ENCODE measurements at places on chromosomes 6 and 20.

DNA sequence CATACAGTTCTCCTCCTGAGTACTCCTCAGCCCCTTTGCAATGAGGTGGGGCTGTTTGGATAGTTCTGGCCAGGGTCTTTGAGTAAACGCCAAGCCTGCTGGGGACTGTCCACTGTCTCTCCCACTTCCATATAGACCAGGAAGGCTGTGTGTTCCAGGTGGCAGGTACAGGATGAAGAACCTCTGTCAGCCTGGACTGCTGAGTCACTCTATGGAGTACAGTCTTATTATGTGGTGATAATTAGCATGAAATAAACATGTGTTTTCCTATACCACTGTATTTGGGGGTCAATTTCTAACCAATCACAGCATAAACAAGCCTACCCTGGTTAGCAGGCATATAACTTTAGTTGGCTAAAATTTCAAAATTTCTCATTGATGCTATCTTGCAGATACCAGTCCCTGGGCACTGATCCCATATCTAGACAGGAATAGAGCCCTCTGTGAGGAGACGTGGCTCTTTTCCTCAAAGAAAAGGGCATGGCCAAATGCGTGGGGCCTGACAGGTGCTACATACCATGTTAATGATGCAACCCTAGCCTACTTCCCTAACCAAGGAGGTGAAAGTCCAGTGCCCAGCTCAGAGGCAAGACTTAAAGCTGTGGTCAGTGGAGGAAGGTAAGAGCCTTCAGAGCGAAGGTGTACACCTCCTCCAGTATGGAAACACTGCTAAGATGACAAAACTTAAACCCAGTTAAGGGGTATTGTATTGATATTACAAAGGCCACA, 4.5 kb upstream of the ALDH8A1 start:
- no peak for DNase-seq

DNA sequence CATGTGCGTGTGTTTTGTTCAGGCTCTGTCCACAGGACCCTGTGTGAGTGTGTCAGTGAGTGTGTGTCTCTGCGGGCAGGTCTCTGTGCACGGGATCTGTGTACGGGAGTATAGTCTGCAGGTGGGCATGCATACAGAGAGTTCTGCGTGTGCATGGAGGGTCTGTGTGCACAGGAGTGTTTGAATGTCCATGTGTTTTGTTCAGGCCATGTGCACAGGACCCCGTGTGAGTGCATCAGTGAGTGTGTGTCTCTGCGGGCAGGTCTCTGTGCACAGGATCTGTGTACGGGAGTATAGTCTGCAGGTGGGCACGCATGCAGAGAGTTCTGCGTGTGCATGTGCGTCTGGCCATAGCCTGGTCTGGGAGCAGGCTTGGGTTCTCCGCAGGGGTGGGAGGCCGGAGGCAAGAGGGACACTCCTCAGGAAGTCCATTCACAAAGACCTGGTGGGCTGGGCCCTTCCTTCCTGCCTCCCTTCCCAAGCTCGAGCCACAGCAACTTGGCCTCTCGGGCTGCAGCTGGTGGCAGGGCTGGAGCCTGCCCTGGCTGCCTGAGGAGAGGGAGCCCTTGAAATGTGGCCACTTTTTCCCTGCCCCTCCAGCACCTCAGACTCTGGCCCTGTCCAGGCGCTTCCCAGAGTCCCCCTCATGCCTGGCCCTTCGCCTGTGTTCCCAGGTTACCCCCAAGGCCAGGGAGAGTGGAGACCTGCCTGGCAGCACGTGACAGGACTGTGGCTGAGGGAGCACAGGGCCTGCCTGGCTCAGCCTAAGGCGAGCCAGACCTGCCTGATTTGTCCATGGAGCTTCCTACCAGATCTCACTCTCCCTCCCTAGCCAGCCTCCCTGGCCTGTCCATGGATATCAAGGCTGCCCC, 6.8 kb downstream of the HSPA12B start:
- no peak for DNase-seq

DNA sequence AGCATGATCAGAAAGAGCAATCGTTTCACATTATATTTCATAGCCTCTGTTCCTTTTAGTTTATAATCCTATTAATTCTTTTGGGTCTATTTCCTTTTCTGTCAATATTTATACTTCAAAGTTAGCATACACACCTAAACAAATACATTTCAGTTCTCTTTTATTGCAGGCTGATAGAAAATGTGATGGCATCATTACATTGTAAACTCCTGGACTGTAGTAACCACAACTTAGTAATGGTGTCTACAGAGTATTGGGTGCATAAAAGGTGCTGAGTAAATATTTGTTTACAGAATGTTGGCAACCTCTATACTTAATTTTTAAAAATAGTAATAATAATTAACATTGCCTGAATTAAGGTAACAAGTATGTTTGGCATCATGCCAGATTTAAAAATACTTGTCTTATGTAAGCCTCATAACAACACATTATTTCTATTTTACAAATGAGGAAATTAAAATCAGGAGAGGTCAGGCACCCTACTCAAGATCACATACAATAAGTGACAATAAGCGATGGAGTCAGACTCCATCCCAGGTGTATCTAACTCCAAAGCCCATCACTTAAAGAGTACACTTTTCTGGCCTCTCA, 195.0 kb downstream of the UBE3D start:
- no peak for DNase-seq

DNA sequence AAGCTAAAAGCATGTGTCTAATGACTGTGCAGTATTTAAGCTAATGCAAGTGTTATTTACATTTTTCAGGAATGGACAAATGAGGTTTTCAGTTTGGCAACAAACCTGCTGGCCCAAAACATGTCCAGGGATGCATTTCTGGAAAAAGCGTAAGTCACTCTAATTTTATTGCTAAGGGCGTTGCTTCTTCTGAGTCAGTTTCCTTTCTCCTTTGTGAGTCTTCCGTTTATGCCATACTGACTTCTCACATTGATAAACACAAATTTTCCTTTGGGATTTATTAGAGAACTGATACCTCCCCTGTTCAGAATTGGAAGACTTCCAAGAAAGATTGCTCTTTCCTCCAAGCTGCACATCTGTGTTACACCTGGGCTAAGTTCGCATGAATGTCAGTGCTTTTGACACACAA, 422.9 kb upstream of the PLCB4 start:
- no peak for DNase-seq

- no peak for DNase-seq
Observed at GRCh38 chr6:145829950-145830349, 15.4 kb upstream of the FBXO30 start.

- DNase-seq: no peak
Observed at GRCh38 chr20:2131366-2131765, 29.7 kb downstream of the STK35 start.

DNA sequence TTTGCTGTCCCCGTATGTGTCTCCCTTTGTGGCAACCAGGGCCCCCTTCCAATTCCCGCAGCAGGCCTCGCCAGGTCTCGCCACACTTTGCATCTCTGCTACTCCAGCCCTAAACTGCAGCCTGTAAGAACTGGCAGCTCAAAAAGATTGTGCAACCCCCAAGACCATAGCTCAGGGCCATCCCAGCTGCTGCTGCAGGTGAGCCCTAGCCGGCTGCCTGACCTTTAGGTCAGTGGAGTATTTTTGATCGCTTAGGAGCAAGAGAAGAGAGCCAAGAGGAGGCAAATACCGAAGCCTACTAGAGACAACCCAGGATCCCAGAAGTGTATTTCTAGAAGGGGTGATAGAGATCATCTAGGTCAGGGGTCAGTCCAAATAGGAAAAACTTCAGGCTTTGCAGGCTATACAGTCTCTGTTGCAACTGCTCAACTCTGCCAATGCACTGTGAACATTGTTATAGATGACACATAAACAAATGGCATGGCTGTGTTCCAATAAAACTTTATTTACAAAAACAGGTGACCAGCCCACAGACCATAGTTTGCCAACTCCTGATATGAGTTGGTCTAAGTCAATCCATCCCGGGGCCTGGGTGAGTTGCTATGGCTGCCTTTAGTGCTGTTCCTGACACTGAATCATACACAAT, 138.4 kb downstream of the EYA2 start:
- no peak for DNase-seq

DNA sequence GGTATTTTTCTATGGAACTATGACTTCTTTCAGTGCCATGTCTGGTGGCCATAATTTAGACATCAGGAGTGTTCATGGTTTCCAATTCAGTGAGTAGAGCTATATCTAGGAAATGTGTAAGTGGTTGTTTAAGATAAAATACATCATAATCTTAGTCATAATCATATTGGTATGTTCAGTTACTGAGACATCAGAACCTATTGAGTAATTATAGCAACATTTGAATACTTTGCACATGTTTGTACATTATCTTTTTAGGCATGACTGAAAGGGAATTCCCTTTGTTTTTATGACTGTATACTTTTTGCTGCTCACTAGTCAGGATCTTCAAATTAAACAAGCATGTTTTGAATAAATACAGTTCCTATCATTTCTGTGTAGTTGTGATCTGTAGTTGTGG, 64.0 kb downstream of the STXBP5 start:
- no peak for DNase-seq

DNA sequence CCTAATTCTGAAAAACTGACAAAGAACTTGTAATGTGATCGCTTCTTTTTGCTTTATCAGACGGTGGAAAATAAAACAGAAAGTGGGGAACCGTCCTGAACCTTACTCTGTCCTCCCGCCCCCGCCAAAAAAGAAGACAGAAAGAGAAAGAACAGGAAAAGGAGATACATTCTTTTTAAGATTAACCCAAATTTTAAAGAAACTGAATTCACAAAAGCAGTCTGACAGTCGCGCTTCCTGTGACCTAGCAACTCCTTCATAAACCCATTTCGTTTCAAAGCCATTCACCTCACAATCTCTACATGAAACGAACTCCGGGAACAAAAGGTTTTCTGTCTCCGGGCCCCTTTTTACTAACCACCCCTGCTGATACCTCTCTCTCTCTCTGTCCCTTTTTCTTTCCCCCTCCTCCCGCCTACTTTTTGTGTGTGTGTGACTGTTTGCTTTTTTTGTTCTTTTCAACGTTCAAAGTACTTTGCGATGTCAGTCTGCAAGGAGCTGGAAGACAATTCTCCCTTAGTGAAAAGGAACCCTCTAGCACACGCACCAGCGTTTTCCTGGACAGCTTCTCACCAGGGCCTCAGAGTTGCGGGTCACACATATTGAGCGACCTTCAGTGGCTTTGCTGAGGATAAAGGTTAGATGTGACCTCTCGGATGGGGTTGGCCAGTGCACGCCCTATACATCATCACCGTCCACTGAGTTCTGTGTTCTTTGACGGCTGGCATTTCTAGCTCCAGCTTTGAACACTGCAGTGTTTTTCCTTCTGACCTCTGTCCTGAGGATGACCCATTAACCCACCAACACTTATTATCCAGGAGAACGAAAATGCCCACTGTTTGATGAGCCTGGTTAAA, 530 bp upstream of the NEDD9 start:
- DNase-seq: no peak

Data from uterus (tissue), 4 donors.